ENCODE measurements at places on chromosomes 6 and 20. TPM values are rescaled to one million over a fixed set of nuclear protein-coding genes. Genes with fewer than 3 reads are reported as not detected.

Gene CST7
- not detected for total RNA-seq

Gene TRIM15
- not detected for total RNA-seq

Gene TTI1
- total RNA-seq, result 22.2 TPM

Gene ZBTB24
- total RNA-seq, result 4.7 TPM

Gene FAM83B
- total RNA-seq, result not detected

Gene ESR1
- 0.02 TPM for total RNA-seq

All from A549 treated with Mapracorat at 1 μM for 4 hours (cell line).